Thyroid gland (tissue), 4 donors: ENCODE measurements at places on chromosomes 12 and 14. TPM values are rescaled to one million over a fixed set of nuclear protein-coding genes. Genes with fewer than 3 reads are reported as not detected.

The EP400 gene
- total RNA-seq = 27.7 TPM

The ASPG gene
- total RNA-seq = 24.0 TPM

DNA sequence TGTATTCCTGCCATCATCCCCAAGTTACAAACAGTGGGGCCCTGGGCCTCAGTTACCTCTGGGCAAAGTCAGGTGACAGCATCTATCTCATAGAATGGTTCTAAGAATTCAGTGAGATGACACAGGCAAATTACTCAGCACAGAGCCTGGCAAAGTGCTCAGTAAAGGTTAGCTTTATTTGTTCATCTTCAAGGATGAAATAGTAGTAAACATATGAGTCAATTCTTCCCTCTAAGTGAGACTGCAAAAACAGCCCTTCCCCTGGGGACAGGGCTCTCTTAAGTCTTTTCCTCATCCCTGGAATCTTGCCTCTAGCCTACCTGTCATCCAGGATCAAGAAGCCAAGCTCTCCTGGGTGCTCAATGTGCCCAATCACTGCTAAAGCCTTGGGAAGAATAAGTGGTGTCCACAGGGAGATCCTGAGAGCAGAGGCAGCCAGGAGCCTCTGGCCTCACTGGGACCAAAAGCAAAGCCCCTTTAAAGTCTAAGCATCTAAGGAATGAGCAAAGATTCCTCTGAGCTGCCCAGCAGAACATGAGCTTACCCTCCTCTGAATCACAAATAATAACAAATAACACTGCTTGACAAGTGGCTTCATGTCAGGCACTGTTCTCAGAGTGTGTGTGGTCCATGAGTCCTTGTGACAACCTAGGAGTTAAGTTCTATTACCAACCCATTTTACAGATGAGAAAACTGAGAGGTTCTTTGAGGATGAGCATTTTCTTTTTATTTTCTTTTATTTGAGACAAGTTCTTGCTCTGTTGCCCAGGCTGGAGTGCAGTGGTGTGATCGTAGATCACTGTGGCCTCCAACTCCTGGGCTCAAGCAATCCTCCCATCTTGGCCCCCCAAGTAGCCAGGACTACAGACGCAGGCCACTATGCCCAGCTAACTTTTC, 12.1 kb downstream of the NUAK1 start:
- DNase-seq = no peak

The C12orf60 gene
- 0.33 TPM for total RNA-seq
